Right ventricle myocardium superior (tissue), 1 donor: ENCODE measurements at places on chromosomes 3 and 15. TPM values are rescaled to one million over a fixed set of nuclear protein-coding genes. Genes with fewer than 3 reads are reported as not detected.

- DNase-seq = no peak
Measured at GRCh38 chr15:51011212-51011611, 83.5 kb downstream of the TNFAIP8L3 start.

- no peak for DNase-seq
Measured at GRCh38 chr3:67362686-67363085, 291.7 kb downstream of the SUCLG2 start.

DNA sequence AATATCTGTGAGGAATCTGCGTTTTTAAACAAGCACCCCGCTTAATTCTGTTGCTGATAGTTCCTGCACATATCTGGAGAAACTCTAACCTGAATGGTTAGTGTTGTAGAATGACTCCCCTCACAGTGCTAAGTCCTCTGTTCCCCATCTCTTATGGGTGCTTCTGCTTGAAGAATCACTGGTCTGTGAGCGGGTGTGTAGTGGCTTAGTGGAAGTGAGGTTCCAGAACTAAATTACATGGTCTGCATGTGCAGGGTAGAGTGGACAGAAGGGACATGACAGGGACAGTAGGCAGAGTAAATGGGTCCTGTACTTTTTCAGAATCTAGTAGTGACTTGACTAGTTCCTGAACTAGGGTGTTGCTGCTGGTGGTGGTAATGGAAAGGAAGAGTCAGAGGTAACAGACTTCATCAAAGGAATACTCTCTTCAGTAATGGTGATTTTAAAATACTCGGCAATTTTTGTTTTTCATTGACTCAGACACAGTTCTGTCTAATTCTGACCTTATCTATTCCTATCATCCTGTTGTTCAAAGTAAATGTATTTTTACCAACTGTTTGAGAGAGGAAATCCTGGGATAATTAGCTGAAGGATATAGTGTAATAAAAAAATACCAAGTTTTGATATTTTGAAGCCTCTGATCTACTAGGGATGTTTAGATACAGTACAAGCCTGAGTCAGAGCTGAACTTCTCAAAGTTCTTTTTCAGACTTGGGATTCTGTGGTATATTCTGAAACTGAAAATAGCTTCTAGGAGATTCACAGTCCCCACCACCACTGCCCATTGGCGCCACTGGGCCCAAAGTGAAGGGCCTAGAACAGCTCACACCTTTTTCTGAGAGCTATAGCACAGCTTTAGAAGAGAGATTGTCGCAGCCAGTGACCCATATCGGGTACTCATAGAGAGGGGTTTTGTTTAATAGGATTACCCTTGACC is 55.5 kb downstream of the FNDC3B start:
- no peak for DNase-seq

GRCh38 chr3:77699125-77699691 is 659.3 kb downstream of the ROBO2 start:
- no peak for DNase-seq

GRCh38 chr15:85598219-85598618 is 196.5 kb downstream of the KLHL25 start:
- DNase-seq = no peak

DNA sequence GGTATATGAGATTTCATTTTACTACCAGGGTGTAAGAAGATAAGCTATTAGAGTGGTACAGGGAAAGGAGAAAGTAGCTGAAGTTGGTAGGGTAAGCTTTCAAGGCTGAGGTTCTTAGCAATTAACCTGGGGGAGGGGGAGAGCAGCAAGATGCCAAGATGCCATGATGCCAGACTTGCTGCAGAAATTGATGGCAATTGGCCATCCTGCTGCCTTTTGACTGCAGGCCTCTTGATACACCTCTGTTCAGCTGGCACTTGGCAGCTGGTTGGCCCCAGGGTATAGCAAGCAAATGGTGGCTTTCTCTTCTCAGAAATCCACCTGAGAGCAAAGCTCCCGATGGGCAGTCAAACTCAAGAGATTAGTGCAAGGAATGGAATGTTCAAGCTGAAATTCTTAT is 21.4 kb upstream of the DPH6 start:
- DNase-seq = no peak

GRCh38 chr3:31390466-31390865 is 142.3 kb upstream of the STT3B start:
- no peak for DNase-seq

- DNase-seq = no peak
Measured at GRCh38 chr15:67593562-67593961, 51.1 kb downstream of the MAP2K5 start.

DNA sequence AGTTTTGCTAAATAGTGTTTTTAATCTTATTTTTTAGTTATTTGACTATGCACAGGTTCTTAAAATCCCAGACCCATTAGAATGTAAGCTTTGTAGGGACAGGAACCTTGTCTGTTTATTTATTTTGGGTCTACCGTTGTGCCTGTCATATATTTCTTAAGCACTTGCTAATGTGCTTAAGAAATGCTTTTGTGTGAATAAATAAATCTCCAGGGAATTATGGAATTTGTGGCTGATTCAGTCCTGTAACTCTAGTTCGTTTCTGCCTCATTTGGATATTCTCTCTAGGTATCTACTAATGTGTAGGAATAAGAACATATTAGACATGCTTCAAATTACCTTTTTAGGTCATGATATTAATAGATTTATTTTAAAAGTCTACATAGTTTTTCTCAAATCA is 161.6 kb downstream of the LPP start:
- DNase-seq = no peak

DNA sequence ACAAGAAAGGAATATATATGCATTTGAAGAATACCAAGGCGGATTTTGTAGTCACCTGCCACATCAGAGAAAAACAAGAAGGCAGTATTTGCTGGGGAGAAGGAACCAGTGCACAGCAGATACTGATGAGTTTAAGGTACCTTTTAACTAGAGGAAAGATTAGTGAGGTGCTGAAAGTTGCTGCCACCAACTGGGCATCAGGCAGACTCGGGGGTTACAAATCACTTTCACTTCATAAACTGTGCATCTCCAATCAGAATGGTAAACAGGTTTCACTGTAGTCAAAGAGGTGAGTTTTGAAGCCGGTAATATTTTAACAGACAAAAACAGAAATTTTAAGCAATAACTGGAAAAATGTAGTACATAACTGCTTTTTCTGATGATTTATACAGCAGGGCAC is 4.1 kb downstream of the FBN1 start:
- no peak for DNase-seq

GRCh38 chr3:31620656-31621055 is 87.9 kb downstream of the STT3B start:
- DNase-seq = no peak

- DNase-seq = peak; percentile 55
Measured at GRCh38 chr3:23806534-23807423, 1.0 kb downstream of the UBE2E1 start.

GRCh38 chr15:73387507-73388255 is 18.9 kb upstream of the HCN4 start:
- no peak for DNase-seq

Gene ACP3
- total RNA-seq = 1.3 TPM

Gene PPP1R14D
- total RNA-seq = not detected

Gene TMEM44
- total RNA-seq = 3.6 TPM
